ENCODE measurements at places on chromosomes 5 and 9.
A peak's percentile ranks its signal among the peaks of the same experiment; 100 is the strongest.

DNA sequence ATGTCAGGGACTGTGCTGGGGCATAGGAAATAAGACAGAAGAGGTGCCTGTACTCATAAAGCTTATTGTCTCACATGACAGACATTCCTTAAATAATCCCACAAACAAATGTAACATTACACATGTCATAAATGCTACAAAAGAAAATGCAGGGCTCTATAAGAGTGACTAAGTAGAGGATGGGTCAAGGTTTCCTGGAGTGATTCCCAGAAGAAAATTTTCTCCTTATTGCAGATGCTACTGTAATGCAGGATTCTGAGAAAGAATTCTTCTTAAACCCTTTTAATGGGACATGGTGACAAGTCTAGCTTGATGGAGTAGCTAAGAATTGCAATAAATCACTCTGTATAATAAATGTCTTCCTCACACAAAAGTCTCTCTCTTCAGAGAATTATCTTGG is 55.7 kb downstream of the SH3TC2 start:
- no peak for DNase-seq

GRCh38 chr5:2169850-2170760 is 287.4 kb upstream of the IRX4 start:
- no peak for DNase-seq

- DNase-seq = no peak
Observed at GRCh38 chr5:123278284-123278683, 144.9 kb downstream of the CEP120 start.

- DNase-seq = no peak
Observed at GRCh38 chr5:171984748-171985419, 21.6 kb downstream of the FBXW11 start.

GRCh38 chr5:58040846-58041245 is 419.0 kb downstream of the PLK2 start:
- DNase-seq = no peak

DNA sequence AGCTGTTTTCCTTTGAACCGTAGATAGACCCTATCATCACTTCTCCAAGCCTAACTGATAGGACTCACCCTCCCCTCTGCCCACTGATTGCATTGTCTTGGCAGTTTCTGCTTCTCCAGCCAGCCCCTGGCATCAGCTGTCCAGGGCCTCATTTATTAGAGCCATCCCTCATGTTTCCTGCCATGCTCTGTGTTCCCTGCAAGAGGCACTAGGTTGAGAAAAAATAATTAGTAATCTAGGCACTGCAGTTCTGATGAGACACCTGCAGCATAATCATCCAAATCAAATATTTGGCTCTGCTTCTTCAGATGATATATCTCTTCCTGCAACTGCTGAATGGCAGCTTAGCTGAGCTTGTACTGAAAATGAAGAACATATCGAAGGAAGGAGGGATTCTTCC is 303.0 kb upstream of the TLE4 start:
- DNase-seq = no peak

- no peak for DNase-seq
Observed at GRCh38 chr5:21391506-21391905, 1403.5 kb upstream of the CDH18 start.

DNA sequence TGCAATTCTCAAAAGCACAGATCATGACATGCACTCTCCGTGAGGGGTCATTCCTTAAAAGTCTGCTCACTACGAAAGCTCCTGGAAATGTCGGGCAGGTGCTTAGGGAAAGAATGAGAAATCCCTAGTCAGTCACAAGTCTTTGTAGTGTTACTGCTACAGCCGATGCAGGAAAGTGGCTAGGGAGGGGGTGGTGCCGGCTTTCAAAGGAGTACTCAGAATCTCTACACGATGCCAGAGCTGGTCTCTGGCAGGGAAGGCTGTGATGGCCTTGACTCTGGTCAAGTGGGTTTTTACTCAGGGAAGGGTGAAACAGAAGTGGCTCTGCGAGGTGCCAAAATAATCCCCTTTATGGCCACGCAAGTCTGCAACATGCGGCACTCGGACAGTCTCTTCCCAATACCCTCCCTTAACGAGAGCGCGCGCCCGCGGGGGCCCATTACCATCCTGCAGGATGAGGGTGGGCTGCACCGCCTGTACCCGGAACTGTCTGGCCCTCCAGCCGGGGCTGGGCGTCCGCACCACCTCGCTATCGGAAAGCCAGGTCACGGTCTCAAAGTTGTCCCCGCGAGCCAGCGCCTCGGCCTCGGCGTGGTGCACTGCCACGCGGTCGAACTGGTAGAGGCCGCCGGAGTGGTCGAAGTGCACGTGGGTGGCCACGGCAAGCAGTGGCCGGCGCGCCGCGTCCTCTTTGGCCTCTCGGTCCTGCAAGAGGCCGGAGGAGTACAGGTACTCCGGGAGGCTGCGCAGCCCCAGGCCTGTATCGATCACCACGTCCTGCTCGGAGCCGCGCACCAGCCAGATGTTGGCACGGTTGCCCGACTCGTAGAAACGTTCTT is 956 bp downstream of the MBLAC2 start:
- peak; percentile 35 for DNase-seq

DNA sequence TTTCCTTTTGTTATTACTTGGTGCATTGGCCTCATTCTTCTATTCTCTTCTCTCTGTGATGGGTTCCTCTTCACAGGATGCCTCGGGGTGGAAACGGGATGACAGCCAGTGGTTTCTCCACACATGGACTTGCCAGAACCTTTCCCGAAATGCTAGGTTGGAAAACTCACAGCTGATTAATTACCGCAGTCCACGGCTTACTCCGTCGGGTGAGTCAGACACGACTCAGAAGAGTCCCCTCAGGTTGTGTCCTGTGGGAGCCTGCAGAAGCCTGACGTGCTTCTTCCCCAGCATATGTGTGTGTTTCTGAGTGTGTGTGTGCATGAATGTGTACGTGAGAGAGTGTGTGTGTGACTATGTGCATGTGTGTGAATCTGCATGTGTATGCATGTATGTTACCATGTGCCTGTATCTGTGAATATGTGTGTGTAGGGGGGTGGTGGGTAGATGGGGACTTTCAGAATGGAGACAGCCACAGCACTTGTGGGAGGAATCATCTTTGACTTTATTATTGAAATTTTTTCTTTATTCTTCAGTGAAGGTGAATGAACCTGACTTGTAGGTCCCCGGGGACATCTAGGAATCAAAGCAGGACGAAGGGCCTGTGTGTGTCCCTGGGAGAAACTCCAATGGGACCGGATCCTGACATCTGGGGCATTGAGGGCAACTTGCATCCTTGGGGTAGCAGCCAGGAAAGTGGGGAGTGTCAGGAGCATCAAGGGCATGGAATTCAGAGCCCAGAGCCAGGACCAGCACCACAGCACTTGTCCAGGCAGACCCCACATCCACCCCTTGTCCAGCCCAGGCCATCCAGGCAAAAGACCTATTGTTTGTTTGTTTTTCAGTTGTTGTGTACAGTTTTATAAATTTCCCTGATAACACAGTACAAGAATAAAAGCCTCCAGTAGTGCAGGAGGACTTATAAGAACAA is 21.9 kb upstream of the MED10 start:
- DNase-seq = no peak

- no peak for DNase-seq
Observed at GRCh38 chr5:78430866-78431265, 70.4 kb downstream of the SCAMP1 start.

GRCh38 chr9:90251316-90251715 is 391.3 kb downstream of the DIRAS2 start:
- DNase-seq = peak; percentile 52

- no peak for DNase-seq
Observed at GRCh38 chr5:58012102-58012501, 447.8 kb downstream of the PLK2 start.
